ENCODE measurements at places on chromosomes 7 and 10.

- peak; percentile 61 for DNase-seq
Measured at GRCh38 chr10:37975401-37975991, 951 bp downstream of the ZNF25 start.

GRCh38 chr7:39624935-39625694 lies 1.7 kb downstream of the RALA start:
- DNase-seq, result no peak

GRCh38 chr7:48512892-48513291 lies 341.6 kb downstream of the ABCA13 start:
- DNase-seq, result no peak

- no peak for DNase-seq
Measured at GRCh38 chr7:157652954-157653826, 316.4 kb downstream of the DNAJB6 start.

GRCh38 chr10:60454336-60454735 lies 64.7 kb upstream of the ANK3 start:
- DNase-seq, result no peak

DNA sequence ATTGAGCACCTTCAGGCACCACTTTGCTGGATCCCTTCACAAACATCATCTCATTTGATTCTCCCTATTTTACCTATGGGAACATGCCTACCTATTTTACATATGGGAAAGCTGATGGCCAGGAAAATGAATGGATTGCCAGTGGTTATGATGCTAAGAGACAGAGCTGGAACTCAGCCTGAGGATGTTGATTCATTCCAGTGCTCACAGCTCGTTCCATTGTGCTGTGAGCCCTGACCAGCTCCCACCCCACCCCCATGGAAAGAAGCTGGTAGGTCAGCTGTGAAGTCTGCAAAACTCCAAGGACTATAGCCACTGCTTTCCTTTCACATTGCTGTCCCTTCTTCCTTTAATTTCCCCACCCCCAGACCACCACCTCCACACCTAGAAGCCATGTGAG lies 9.6 kb downstream of the UBTD1 start:
- no peak for DNase-seq

- no peak for DNase-seq
Measured at GRCh38 chr7:55072251-55072650, 53.4 kb downstream of the EGFR start.

DNA sequence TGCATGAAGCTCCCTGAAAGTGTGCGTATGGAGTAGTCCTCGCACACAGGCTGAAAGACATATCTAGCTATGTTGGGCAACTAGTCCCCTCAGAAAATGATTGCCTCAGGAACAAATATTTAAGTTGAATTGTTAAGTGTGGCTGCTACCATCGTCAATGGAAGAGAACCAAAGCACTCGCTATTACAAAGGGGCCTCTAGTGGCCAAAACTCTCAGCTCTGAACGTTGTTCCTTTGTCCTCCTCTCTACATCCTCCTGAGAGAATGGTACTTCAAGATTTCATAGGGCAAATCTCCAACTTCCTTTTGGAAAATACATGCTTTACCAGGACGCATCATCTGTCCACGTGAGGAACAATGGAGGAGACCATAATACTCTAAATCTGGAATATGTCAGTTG lies 209.9 kb downstream of the NRG3 start:
- DNase-seq, result no peak

GRCh38 chr10:104907521-104907920 lies 266.4 kb downstream of the SORCS3 start:
- no peak for DNase-seq

DNA sequence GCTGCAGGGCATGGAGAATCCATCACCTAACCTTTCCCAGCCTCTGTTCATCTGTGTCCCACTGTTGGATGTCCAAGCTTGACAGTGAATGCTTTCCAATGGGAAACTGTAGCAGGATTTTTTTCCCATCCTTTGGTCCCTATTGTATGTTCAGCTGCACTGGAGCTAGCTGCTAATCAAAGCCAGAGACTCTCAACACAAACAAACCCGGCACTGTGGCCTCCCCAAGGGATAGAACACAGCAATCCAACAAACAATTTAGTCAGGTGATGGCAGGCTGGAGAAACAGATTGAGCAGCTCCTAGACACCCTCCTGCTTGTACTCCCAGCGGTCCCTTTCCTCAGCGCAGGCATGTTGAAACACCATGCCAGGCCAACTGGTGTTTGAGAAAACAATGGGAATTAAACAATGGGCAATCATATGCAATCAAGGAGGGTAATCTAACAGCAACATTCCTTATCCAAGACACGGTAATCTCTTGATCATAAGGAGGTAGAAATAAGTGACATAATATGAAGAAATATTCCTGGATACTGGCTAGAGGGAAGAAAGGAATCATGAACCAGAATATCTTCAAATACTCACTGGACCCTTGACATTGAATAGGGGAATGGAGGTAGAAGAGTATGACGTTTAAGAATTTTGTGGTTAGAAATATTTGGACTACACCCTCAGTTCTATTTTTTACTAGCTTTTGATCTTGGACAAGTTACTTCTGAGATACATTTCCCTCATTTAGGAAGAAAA lies 15.0 kb downstream of the PTN start:
- DNase-seq, result no peak

- peak; percentile 84 for DNase-seq
Measured at GRCh38 chr7:45402480-45403218, 171.5 kb upstream of the ADCY1 start.

DNA sequence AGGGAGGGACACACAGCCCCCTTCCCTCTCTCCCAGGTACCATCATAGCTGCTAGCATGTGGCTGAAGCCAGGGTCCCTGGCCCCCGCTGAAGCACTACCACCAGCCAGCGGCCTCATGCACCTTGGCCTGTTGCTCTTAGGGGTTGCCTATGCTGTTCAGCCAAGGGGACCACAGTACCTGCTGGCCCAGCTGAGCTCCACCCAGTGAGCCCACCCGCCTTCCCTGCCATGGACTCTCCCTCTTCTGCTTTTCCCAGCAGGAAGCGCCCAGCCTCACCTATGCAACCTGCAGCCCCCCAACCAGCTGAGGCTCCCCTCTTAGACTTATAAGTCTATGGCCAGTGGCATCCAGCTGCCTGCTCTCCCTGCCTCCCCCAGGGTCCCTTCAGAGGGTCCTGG lies 8.7 kb upstream of the MTPAP start:
- no peak for DNase-seq

GRCh38 chr7:17094963-17095574 lies 203.4 kb upstream of the AHR start:
- DNase-seq, result no peak

Measured in AML-193 (cell line).